ENCODE measurements at places on chromosomes 16 and 17.

DNA sequence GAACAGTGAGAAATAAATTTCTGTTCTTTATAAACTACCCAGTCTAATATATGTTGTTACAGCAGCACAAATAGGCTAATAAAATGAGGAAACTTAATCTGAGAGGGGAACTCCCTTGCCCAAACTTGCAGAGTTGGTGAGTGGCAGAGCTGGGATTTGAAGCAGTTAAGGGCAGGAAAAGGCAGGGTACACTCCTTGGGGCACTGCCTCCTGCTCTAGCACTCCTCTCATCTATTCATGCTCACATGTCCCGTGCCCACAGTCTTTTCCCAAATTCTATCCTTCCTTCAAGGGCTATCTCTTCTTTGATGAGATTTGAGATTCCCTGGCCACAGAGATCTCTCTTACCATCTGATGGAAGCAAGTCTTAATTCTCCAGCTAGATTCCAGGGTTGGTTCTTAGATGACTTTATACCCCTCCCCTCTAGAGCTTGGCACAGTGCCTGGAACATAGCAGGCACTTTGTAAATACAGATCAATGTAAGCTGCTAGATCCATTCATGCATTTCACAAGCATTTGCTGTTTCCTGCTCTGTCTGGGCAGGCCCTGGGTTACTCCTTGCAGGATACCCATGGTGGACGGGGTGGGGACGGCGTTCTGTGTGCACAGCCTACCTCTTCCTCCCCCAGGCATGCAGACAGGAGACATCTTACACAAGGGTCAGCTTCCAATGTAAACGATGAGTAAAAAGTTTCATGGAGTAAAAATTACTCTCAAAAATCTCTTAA is 39.2 kb upstream of the ABCC12 start:
- DNase-seq = no peak

DNA sequence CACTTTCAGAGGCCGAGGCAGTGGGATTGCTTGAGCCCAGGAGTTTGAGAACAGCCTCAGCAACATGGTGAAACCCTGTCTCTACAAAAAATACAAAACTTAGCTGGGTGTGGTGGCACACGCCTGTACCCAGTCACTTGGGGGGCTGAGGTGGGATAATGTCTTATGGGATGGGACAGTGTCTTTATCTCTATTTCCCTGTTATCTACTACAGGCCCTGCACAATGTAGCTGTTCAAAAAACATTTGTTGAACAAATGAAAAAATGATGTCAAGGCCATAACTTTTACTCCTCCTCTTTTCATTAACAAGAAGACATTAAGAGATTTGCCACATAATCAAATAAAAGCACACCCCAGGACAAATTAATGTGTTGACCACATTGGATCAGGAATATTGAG is 13.8 kb downstream of the TUBG1 start:
- DNase-seq = no peak

DNA sequence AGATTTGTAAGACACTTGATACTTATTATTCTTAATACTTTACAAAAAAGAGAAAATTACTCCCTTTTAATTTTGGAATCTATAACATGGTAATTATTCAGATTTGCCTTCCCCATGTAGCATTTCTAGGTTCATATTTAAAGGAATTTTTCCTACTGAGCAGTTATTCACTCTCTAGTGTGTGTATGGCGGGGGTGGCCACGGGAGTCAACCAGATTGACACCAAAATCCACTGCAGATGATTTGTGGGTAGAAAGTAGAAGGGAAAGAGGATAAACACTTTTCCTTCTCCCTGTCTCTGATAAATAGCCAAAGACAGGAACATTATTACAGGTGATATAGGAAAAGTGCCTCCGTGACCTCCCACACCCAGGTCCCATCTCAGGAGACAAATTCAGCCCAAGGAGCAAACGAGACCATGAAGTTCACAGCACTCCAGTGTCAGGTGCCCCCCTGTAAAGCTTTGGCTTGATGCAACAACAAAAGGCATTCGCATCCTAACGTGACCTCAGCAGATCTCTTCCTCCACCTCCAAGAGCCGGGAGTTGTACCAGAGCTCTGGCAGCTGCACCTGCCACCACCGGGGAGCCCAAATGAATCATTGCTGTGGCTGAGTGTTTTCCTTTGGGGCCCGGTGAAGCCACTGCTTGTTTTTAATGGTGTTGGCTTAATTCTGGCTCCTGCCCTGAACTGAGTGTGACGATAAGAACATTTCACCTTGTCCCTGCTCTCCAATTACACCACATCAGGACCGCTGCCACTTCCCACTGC is 92.7 kb upstream of the NOL11 start:
- no peak for DNase-seq

DNA sequence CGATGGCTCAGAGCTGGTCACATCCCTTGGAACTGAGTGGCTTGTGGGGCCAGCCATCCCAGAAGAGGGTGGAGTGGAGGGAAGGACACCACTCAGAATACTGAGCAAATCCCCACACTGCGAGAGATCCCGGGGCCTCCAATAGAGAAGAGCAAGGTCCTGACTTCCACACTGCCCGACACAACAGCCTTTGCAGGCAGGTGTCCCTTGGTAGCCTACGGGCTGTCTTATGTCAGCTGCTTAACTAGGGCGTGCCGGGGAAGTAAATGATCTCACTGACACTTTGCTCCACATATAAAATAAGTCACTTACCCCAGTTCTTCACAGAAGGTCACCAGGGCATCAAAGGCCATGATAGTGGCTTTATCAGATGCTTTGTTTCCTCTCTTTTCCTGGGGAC is 16.1 kb downstream of the RECQL5 start:
- DNase-seq = no peak

DNA sequence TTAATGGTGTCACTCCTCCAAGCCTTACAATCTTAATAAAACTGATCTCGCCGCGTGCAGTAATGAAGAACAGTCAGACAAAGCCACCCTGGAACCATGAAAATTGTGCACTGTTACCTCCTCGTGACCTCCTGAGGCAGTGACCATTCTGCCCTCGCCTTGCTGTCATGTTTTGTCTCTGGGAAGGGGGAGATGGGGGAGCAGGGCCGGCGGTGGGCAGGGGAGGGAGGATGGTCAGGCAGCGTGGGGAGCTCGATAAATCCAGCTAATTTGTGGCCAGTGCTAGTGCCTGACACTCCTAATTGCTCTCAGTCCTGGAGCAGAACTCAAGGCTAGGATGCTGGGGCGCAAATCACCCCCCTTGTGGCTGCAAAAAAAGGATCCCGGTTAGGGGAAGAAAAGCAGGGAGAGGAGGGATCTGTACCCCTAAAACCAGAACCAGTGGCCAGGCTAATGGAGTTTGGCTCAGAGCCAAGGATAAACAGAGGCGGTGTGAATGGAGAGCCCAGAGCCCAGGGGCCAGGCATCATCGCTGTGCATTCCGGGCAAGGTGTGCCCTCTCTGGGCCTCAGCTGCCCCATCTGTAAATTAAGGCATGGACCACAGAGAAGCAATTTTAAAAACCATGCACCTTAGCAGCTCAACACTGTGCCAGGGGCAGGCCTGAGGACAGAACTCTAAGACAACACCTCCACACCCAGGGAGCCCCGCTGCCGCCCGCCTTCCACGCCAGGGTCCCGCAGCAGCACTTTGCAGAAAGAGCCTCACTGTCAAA is 113.3 kb downstream of the ZNF423 start:
- DNase-seq = no peak

All from stimulated activated CD4-positive, alpha-beta T cell treated with anti-CD3 and anti-CD28 coated beads, Interleukin-4, amount 100 ng/mL, for 4 hours (primary cell).